ENCODE measurements at places on chromosomes 4 and X. TPM values are rescaled to one million over a fixed set of nuclear protein-coding genes. Genes with fewer than 3 reads are reported as not detected.

DNA sequence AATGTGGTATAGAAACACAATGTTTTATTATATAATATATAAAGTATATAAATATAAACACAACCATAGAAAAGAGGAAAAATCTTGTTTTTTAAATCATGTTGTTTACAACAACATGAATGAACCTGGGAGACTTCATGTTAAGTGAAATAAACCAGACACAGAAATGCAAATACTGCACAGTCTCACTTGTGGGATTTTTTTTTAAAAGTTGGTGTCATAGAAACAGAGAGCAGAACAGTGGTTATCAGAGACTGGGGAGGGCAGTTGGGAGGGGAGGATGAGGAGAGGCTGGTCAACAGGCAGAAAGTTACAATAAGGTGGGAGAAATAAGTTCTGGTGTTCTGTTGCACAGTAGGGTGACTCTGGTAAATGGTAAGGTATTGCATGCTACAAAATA lies 57.1 kb downstream of the FREM3 start:
- no peak for DNase-seq

SYN1 gene
- polyA plus RNA-seq: 6.5 TPM

- DNase-seq: no peak
Observed at GRCh38 chrX:16077811-16078210, 45.6 kb upstream of the GRPR start.

SLC7A11 gene
- 4.8 TPM for polyA plus RNA-seq

- DNase-seq: no peak
Observed at GRCh38 chr4:87045234-87045558, 110.4 kb downstream of the AFF1 start.

- DNase-seq: no peak
Observed at GRCh38 chr4:98166025-98166730, 22.9 kb upstream of the STPG2 start.

GRCh38 chr4:53800741-53801140 lies 209.5 kb upstream of the LNX1 start:
- DNase-seq: no peak

GRCh38 chr4:159227984-159228383 lies 125.1 kb downstream of the RAPGEF2 start:
- peak; percentile 71 for DNase-seq

DRP2 gene
- polyA plus RNA-seq: 2.3 TPM

DNA sequence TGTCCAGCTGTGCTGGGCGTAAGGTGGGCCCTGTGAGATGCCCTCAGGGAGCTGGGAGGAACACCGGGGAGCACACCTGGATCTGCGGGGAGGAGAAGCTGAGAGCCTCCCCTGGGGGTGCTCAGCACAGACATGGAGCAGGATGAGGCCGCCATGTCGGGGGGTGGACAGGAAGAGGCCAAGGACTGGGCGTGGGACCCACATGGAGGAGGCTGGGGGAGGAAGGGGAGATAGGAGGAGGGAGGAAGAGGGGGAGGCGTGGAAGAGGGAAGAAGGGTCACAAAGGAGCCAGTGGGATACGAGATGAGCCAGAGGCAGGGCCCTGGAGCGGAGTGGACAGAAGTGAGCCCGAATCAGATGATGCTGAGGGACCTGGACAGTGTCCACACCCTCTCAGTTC lies 66.3 kb downstream of the ZFYVE28 start:
- DNase-seq: no peak

DNA sequence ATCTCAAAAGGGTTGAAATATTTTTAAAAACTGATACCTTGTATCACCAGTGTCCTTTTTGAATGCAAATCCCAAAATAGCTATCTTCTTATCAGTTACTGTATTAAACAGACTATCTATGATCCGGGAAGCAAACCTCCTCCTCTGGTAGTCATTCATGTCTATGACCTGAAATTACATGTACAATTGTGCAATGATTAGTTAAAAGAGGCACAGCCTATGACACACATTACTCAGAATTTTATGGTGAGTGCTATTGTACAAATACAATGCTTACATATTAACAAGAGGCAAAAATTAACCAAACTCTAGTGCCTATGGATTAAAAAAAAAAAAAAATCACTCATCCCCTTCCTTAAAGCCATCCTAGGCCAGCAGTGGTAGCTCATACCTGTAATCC lies 21.7 kb downstream of the UGDH start:
- DNase-seq: no peak

DNA sequence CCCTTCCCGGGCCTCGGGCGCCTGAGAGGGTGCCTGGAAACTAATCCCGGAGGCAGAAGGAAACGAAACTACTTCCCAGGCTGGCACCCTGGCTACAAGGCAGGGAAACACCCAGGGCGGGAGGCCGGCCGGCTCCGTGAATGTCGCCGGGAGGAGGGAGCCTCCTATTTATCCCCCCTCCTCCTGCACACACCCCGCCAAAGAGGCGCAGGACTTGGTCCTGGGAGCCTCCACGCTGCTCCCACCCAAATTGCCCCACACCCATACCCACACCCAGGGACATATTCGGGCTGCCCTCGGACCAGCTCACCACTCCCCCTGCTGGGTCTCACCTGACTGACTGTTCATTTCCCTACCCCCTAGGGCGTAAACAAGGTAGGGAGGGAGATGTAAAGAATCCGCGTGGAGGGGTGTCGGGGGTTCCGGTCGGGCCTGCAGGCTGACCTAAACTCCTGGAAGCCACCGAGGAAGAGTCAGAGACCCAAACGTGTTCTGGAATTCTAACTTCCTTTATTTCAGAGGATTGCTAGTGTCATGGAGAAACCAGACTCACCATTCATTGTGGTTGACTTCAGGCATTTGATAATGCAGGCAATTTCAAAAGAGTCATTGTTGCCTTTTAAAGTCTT lies at the start of gene BTC:
Gene BTC (minus strand): TSS at position 142 of the 629 bp plus-strand sequence. CDS start 198 bp downstream, outside the sequence.
- DNase-seq: peak; percentile 62

GRCh38 chr4:153634738-153635353 lies 49.2 kb upstream of the TLR2 start:
- DNase-seq: no peak

DNA sequence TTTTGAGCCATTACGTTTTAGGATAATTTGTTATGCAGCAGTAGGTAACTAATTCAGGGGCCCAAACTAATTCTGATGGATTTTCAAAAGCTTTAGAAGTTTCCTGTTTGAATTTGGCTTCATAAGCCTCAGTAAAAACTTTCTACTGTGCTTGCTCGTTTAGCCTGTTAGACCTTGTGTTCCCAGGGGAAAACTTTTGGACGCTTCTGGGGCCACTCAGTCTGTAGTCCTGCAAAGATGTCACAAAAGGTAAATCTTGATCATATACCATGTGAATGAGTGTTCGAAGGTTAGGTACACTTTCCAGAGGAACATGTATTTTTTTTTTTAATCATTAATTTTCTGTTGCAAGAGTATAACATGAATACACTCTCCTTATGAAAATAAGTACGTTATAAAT lies 70.7 kb downstream of the SUPT20HL2 start:
- no peak for DNase-seq

- DNase-seq: no peak
Observed at GRCh38 chrX:122582280-122582974, 601.7 kb upstream of the GRIA3 start.

CD38 gene
- 1.2 TPM for polyA plus RNA-seq

DNA sequence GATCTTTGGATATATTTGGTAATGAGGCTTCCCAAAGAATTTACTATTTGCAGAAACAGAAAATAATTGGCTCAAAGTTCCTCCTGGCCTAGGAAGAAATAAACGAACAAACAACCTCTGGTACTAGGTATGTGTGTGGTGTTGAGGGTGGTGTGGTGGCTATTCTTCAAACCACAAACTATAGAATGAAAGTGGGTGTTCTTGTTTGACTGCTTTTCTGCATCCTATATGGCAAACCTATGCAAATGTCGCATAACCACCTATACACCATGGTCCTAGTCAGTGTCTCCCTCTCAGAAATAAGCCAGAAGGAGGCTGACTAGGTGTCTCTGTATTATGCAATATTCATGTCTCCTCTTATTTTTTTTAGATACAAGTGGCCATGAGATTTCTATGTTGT lies 106.6 kb upstream of the PCDH18 start:
- no peak for DNase-seq

GRCh38 chr4:184666670-184667069 lies 17.1 kb downstream of the PRIMPOL start:
- no peak for DNase-seq

GRCh38 chr4:18075823-18076433 lies 54.4 kb upstream of the LCORL start:
- DNase-seq: no peak

GABRA4 gene
- polyA plus RNA-seq: 0.20 TPM

GRCh38 chrX:19545651-19546050 lies 30.3 kb upstream of the MAP3K15 start:
- no peak for DNase-seq

MAGEB2 gene
- not detected for polyA plus RNA-seq

DNAAF6 gene
- 0.08 TPM for polyA plus RNA-seq

GRCh38 chrX:64571011-64571410 lies 175.8 kb upstream of the MTMR8 start:
- DNase-seq: no peak

DNA sequence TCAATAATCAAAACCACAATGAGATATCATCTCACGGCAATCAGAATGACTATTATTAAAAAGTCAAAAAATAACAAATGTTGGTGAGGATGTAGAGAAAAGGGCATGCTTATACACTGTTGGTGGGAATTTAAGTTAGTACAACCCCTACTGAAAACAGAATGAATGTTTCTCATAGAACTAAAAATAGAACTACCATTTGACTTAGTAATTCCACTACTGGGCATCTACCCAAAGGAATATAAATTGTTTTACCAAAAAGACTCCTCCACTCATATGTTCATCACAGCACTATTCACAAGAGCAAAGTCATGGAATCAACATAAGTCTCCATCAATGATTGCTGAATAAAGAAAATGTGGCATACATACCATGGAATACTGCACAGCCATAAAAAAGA lies 278.1 kb upstream of the ARSJ start:
- DNase-seq: no peak

DNA sequence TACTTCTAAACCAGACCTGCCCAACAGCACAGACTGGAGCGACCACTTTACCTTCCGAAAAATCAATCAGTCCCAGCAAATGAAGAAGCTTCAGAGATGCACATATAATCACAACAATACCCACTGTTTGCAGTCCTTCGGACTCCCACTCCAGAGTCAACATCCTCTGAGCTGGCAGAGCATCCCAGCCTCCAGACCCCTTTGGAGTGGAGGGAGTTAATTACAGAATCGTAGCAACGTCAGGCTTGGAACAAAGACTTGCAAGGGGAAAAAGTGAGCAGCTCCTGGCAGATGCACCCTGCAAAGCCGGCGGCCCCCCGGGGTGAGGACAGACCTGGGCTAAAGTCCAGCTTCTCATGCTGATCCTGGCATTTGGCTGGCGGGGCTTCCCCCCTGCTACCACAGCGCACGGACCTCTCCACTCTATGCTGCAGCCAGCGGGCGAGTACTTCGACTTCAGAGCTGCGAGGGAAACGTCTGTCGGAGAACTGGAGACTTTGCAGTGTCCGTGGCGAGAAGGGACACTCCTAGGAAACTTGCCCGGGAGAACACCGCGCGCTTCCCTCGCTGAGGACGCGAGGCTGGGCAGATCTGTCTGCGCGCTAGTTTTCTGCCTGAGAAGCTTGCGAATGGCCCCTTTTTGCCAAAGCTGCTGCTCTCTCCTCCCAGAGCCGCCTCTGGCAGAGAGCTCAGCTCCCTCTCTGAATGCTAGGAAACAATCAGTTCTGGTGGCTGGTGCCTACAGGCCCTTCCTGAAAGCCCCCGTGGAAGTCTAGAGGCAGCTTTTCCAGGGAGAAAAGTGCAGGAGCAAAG lies 283.7 kb downstream of the PACRGL start:
- peak; percentile 20 for DNase-seq

GPR50 gene
- 0.10 TPM for polyA plus RNA-seq

- DNase-seq: no peak
Observed at GRCh38 chrX:151970661-151971060, 3.8 kb downstream of the GABRE start.
